ENCODE measurements at places on chromosomes 7 and 10.

GRCh38 chr10:60663850-60664249 lies 114.4 kb upstream of the CDK1 start:
- DNase-seq: peak; percentile 67

GRCh38 chr10:78570633-78571235 lies 498.0 kb upstream of the ZMIZ1 start:
- no peak for DNase-seq

DNA sequence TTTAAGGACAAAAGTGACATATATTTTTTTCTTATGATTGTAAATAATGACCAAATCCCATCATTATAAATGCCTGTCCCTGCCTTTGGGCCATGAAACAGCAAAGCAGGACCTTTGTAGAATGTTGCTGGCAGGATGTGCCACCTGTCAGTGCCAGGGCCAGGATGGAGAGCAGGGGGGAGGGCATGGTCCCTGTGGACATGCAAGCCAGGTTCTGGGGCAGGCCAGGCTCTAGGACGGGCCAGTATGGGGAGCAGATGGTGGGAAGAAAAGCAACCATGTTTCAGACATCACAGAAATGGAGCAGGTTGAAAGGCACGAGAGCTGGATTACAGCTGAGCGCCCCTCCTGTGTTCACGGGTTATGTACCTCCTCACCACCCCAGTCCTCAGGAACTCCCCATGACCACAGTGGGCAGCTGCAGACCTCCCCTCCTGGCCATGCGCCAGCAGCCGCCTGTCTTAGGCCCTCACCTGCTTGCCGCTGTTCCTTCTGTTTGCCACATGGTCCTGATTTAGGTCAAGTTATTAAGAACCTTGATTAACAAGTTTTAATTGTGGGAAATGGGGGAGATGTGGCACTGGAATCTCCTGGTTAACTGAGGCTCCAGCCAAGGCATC lies 210.4 kb downstream of the PAXIP1 start:
- DNase-seq: peak; percentile 7

DNA sequence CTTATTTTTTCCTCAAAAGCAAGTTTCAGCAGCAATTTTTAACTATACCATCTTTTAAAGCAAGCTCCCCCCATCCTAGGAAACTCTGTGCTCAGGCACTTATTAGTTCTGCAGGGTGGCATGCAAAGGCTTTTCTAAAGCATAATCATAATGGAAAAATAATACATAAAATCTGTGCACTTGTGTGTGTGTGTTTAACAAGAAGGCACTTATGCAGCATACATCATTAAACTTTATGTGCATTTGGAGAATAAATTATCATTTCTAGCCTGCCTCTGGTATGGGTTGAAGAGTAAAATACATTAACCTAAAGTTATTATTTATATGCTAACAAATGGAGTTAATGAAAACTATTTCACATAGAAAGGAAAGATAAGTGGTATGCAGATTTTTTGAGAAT lies 5.6 kb upstream of the RASSF4 start:
- DNase-seq: no peak

GRCh38 chr10:132740588-132740987 lies 45.4 kb downstream of the NKX6-2 start:
- no peak for DNase-seq

- no peak for DNase-seq
Measured at GRCh38 chr7:22332461-22332870, 24.5 kb downstream of the RAPGEF5 start.

- DNase-seq: peak; percentile 5
Measured at GRCh38 chr7:157224627-157225026, 85.9 kb downstream of the UBE3C start.

GRCh38 chr7:3267966-3268690 lies 32.9 kb upstream of the SDK1 start:
- no peak for DNase-seq

DNA sequence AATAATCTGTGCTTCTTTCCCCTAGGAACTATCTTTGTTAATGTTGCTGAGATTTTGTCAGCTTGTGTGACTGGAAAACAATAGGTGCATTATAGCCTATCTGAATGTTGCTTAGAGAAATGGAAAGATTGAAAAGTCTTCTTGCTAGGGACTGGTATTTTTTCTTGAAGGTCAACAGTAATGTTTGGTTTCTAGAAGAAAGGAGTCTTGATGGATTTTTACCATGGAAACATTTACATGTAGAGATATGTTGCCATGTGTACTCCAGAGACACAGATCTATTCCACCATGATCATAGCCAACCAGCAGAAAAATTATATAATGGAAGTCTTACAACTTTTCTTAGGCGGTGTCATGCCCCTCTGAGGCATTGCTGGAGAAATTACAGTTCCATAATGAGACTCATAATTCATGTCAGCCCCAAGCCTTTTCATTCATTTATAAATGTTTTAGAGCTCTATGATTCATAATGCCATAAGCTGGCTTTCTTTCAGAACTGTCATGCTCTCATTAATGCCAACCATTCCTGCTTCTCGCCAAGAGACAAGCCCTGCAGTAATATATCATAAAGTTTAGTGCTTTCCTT lies 175.1 kb upstream of the PTPRZ1 start:
- DNase-seq: no peak

GRCh38 chr10:23742368-23742767 lies 303.5 kb downstream of the OTUD1 start:
- DNase-seq: no peak

GRCh38 chr7:51349820-51350545 lies 33.4 kb upstream of the COBL start:
- DNase-seq: peak; percentile 69

DNA sequence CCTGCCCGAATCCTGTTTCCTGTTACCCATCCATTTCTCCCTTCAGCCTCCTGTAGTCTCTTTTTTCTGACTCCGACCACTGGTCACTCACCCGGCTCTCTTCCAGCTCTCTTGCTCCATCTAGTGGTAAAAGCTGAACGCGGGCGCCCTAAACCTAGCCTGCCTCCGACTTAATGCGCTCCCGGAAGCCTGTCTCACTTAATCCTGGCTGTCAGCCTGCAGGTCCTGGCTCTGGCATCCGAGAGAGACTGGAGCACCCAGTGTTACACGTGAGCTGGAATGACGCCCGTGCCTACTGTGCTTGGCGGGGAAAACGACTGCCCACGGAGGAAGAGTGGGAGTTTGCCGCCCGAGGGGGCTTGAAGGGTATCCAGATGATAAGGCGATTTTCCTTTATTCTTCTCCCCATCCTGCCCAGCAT lies 10.3 kb downstream of the SUMF2 start:
- DNase-seq: peak; percentile 63
